A549 treated with CpdA at 1 μM for 4 hours (cell line): ENCODE measurements at places on chromosomes 5 and 9. TPM values are rescaled to one million over a fixed set of nuclear protein-coding genes. Genes with fewer than 3 reads are reported as not detected.

FOXD4L5 gene
- 0.05 to 0.12 TPM (median 0.06 TPM) in 3 of 5 replicates, not detected in the others for total RNA-seq

FAT2 gene
- 0.01 TPM in 1 of 5 replicates, not detected in the others for total RNA-seq

EIF4E1B gene
- total RNA-seq, result not detected in 5 replicates

CDKN2B-AS1 gene
- not detected in 5 replicates for total RNA-seq

NPR2 gene
- 3.5 to 6.7 TPM (median 6.4 TPM) in 5 replicates for total RNA-seq

SURF1 gene
- 30.5 to 49.9 TPM (median 44.1 TPM) in 5 replicates for total RNA-seq

SLC31A2 gene
- total RNA-seq, result 6.2 to 8.1 TPM (median 7.8 TPM) in 5 replicates

SYK gene
- 0.05 to 0.09 TPM in 2 of 5 replicates, not detected in the others for total RNA-seq

MYOZ3 gene
- total RNA-seq, result 0.05 to 0.09 TPM (median 0.06 TPM) in 4 of 5 replicates, not detected in the other

SLC1A3 gene
- total RNA-seq, result not detected in 5 replicates

TAF9 gene
- total RNA-seq, result 117 to 135 TPM (median 129 TPM) in 5 replicates

PCDHGA3 gene
- 0.05 to 0.09 TPM in 2 of 5 replicates, not detected in the others for total RNA-seq

DNLZ gene
- total RNA-seq, result 17.8 to 41.5 TPM (median 38.2 TPM) in 5 replicates

PALM2AKAP2 gene
- total RNA-seq, result 0.06 to 0.55 TPM (median 0.37 TPM) in 5 replicates

SMIM15 gene
- total RNA-seq, result 71.2 to 88.2 TPM (median 74.7 TPM) in 5 replicates

PFN3 gene
- total RNA-seq, result not detected in 5 replicates

FCN2 gene
- total RNA-seq, result not detected in 5 replicates

IFNA13 gene
- not detected in 5 replicates for total RNA-seq
